ENCODE measurements at places on chromosomes 11 and 22. TPM values are rescaled to one million over a fixed set of nuclear protein-coding genes. Genes with fewer than 3 reads are reported as not detected.

DNA sequence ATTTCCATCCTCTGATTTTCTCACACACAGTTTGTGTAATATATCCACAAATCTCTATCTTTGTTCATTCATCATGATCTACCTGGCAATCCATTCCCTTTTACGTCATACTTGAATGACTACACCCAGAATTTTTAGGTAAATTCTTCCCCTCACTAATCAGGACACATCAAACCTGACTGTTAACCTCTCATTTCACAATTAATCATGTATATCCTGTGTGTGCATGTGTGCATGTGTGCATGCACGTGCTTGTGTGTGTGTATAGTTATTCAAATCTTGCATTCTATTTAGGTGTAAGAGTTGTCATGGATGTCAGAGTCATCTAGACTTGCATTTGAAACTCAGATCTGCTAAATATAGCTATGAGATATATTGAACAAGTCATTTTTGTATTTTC, 130.4 kb downstream of the KIF18A start:
- no peaks in the 10 kb centered on the region for H3K36me3 ChIP-seq
- no peaks in the 10 kb centered on the region for H3K27me3 ChIP-seq
- no peaks in the 10 kb centered on the region for H3K4me1 ChIP-seq
- H3K4me3 ChIP-seq: no peak overlapping the region

DNA sequence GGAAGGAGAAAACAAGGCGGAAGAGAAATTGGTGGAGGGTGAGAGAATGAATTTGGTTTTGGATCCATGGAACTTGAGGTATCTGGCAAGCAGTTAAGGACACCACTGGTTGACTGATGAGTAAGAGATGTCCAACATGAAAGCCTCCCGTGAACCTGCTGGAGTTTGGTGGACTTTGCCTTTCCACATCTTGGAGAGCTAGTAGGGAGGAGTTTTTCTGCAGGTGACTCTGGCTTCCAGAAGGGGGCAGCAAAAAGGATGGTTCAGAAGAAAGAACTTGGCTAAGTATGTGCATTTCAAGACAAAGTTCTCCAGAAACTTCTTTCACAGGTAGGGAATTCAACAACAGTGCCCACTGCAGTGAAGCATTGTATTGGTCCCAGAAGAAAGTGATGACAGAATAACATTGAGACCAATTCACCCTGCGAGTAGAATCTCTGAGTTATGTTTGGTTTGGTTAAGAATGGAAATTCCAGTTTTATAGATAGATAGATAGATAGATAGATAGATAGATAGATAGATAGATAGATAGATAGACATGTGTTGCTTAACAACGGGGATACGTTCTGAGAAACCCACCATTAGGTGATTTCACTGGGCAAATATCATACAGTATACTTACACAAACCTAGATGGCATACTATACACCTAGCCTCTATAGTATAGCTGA, 28.5 kb downstream of the DCDC1 start:
- no peaks in the 10 kb centered on the region for H3K4me1 ChIP-seq
- no peak overlapping the region for H3K4me3 ChIP-seq
- H3K27me3 ChIP-seq: no peaks in the 10 kb centered on the region
- no peak overlapping the region for H3K27ac ChIP-seq

DNA sequence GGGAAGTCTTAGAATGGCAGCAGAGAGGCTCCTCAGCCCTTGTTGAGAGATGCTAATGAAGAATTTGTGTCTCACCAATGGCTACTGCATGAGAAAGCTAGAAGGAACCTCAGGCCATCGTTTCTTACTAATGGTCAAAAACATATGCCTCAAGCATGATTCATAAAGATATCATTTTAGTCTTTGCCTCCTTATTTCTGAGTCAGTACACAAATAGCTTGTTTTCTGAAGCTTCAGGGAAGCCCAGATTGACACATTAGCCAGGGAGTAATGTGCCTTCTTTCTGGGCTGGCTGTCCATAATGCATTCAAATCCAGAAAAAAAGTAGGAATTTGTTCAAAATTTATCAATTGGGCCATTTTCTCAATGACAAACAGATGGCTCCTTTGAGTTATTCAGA, 169.4 kb upstream of the ZBED5 start:
- DNase-seq: no peak
- H3K4me1 ChIP-seq: no peaks in the 10 kb centered on the region
- no peak overlapping the region for H3K4me3 ChIP-seq
- H3K36me3 ChIP-seq: no peaks in the 10 kb centered on the region

- H3K27ac ChIP-seq: no peak overlapping the region
- no peak overlapping the region for H3K4me3 ChIP-seq
- no peaks in the 10 kb centered on the region for H3K27me3 ChIP-seq
- H3K36me3 ChIP-seq: no peaks in the 10 kb centered on the region
- H3K4me1 ChIP-seq: no peaks in the 10 kb centered on the region
These were observed 14.5 kb upstream of the P4HA3 start for GRCh38 chr11:74325649-74326645.

Gene KRTAP5-8
- not detected for total RNA-seq

DNA sequence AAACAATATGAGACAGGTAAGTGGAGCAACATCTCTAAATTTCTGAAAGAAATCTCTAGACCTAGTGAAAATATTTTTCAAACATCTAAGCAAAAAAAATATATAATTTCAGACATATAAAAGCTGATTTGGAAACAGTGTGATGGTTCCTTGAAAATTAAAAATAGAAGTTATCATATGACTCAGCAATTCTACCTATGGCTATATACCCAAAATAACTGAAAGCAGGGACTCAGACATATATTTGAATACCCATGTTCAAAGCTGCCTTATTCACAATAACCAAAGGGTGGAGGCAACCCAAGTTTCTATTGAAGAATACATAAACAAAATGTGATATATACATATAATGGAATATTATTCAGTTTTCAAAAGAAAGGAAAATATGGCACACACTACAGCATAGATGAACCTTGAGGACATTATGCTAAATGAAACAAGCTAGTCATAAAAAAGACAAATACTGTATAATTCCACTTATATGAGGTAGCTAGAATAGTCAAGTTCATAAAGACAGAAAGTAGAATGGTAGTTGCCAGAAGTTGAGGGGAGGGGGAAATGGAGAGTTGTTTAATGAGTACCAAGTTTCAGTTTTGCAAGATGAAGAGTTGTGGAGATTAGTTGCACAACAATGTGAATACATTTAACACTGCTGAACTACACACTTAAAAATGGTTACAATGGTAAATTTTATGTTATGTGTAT, 300.4 kb downstream of the TTC28 start:
- 0 out of 2 replicates have a peak, but pooled peaks cover 2% of the 10 kb centered on the region for H3K4me1 ChIP-seq
- no peaks in the 10 kb centered on the region for H3K36me3 ChIP-seq
- H3K4me3 ChIP-seq: no peak overlapping the region
- DNase-seq: no peak
- no peaks in the 10 kb centered on the region for H3K27me3 ChIP-seq

Gene NXF1
- total RNA-seq: 77.5 TPM

GRCh38 chr11:133965031-133965601, 8.3 kb upstream of the IGSF9B start:
- no peak overlapping the region for H3K4me3 ChIP-seq
- no peaks in the 10 kb centered on the region for H3K4me1 ChIP-seq
- no peak for DNase-seq
- H3K36me3 ChIP-seq: no peaks in the 10 kb centered on the region

DNA sequence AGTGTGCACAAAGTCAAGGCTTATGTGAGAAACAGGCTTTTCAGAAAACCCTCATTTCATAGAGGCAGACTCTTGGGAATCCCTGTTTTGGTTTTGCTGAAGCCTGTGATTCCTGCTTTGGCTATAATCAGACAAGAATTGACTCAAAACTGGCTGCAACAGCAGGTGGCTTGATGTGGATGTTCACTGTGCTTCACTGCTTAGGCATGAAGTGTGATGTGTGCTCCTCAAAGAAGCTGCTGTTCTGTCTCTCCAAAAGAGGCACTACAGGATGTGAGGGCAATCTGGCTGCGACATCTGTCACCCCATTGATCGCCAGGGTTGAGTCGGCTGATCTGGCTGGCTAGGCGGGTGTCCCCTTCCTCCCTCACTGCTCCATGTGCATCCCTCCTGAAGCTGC, 103.5 kb downstream of the C11orf58 start:
- H3K36me3 ChIP-seq: no peaks in the 10 kb centered on the region
- H3K4me3 ChIP-seq: no peak overlapping the region
- H3K27me3 ChIP-seq: no peaks in the 10 kb centered on the region
- H3K27ac ChIP-seq: no peak overlapping the region

Gene BIK
- total RNA-seq: 13.3 TPM

DNA sequence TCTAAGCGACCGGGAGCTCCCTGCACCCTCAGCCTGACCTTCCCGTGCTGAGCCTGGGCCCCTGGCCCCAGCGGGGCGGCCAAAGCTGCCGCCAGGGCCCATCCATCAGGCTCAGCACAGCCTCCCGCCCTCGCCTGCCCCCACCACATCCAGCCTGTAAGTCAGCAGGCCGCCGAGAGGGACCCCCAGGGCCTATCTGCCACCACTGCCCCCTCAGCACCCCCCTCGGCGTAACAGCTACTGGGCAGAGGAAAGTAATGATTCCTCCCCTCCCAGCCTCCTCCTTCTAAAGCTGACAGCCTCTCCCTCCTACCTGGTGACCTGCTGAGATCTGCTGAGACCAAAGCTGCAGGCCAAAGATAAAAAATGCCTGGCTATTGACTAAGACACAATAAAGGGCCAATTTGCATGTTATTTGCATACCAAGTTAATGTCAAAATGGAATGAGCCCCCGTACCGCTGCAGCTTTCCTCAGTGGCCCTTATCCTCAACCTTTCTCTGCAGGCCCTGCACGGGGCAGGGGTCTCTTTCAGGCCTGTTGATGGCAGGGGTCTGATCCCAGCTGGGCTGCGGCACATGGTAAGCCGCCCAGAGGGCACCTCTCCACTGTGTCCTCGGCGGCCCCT, 51.6 kb downstream of the RPUSD4 start:
- no peaks in the 10 kb centered on the region for H3K27me3 ChIP-seq
- no peak overlapping the region for H3K4me3 ChIP-seq
- H3K36me3 ChIP-seq: no peaks in the 10 kb centered on the region

- H3K27me3 ChIP-seq: no peaks in the 10 kb centered on the region
- no peak overlapping the region for H3K27ac ChIP-seq
- DNase-seq: no peak
- no peaks in the 10 kb centered on the region for H3K4me1 ChIP-seq
- H3K4me3 ChIP-seq: no peak overlapping the region
These were observed 121.7 kb upstream of the CRYBB3 start for GRCh38 chr22:25077964-25078363.

All from Caco-2 (cell line).